ENCODE measurements at places on chromosomes 1 and 21. TPM values are rescaled to one million over a fixed set of nuclear protein-coding genes. Genes with fewer than 3 reads are reported as not detected.

DNA sequence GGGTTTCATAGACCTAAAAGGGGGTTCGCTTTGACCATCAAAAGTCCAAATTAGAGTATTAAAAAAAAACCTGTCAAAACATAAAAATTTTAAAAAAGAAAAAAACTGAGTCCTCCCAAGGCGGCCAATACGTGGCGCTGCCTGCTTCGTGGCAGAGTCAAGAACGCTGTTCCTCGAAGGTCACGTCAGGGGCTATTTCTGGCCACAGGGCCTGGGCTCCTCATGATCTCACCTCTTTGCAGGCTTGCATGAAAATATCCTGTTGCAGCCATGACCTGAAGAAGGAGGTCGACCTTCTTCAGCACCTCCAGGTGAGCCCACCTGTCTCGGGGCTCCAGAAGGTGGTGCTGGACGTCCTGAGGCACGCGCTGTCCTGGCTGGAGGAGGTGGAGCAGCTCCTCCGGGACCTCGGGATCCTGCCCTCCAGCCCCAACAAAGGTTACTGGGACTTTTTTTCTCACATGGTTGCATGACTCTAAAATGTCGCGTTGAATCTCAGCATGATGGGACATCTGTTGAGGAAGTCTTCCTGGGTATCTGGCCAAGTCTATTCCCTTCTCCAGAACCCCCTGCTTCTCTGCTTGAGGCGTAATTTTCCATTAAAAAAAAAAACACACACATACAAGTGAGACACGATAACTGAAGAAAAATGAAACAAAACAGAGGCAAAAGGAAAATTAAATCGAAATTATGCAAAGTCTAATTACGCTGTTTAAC, 80.4 kb upstream of the EFHD2 start:
- DNase-seq = peak; percentile 34

The HORMAD1 gene
- total RNA-seq = 0.51 TPM

The INAVA gene
- not detected for total RNA-seq

DNA sequence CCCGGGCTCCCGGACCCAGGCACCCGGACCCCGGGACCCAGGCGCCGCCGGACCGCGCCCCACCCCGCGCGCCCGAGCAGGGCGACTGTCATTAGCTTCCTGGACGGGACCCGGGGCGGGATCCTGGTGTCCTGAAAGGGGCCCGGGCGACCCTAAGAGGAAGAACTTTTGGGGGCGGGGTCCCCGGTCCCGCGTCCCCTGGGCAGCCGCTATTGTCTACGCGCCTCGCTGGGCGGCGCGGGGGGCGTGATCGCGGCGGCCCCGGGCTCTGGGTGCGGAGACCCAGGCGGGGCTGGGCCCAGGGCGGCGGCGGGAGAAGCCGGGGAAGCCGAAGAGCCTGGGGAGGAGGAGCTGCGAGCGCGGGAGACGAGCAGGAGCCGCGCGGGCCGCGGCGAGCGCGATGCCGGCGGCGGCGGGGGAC, 465 bp downstream of the HUNK start:
- DNase-seq = no peak

The LTN1 gene
- 48.9 TPM for total RNA-seq

DNA sequence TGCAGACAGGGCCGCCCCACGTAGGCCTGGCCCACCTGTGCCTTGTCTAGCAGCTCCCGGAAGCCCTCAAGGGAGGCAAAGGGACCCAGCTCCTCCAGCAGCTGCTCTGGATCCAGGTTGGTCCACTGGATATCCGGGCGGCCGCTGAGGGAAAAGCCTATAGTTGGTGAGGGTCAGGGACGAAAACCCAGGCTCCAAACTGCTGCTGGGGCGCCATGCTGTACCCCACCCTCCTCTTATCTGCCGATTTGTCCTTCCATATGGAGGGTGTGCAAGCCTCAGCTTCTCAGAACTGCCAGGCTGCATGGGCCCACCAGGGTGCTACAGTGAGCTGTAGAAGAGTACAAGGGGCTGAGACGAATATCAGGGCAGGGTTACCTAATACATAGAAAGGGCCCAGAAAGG, 12.2 kb downstream of the PTCH2 start:
- peak; percentile 62 for DNase-seq

The LCE3E gene
- total RNA-seq = not detected

- DNase-seq = no peak
Observed at GRCh38 chr1:221994274-221994698, 252.4 kb upstream of the DUSP10 start.

- peak; percentile 91 for DNase-seq
Observed at GRCh38 chr21:29121759-29122158, 8.7 kb upstream of the MAP3K7CL start.

DNA sequence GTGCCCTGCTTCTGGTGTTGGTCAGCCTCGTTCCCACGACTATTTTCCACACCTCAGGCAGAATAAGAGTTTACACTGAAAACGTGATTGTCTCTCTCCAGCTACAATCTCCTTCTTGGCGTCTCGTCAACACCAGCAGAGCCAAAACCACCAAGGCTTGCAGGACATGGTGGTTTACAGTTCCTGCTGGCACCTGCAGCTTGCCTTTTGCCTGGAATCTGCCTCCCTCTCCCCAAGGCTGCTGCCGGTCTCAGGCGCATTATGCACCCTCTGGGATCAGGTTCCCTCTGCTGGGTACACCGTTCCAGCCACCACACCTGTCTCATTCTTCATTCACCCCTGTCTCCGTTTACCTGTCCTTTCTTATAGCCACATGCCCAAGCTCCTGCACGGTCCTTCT, 315.9 kb downstream of the DSCAM start:
- DNase-seq = no peak

Data from Karpas-422 (cell line).